ENCODE measurements at places on chromosomes 12 and 14.

DNA sequence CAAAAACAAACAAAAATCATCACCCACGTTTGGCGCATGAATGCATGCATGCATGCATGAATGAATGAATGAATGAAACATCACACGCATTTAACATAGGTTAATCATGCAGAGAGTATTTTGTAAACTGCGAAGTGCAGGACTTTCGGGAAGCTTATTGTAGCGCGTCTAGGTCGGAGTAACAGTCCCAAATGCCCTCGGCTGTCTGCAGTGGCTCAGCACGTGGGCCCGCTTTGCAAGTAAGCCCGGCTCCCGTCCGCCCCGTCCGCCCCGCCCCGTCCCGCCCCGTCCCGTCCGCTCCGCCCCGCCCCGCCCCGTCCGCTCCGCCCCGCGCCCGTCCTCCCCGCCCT, 263 bp upstream of the IFT81 start:
- no peak for DNase-seq

- no peak for DNase-seq
These were observed 203.2 kb downstream of the ZFP36L1 start for GRCh38 chr14:68589447-68590200.

- DNase-seq = no peak
These were observed 49.2 kb upstream of the DICER1 start for GRCh38 chr14:95206534-95206933.

DNA sequence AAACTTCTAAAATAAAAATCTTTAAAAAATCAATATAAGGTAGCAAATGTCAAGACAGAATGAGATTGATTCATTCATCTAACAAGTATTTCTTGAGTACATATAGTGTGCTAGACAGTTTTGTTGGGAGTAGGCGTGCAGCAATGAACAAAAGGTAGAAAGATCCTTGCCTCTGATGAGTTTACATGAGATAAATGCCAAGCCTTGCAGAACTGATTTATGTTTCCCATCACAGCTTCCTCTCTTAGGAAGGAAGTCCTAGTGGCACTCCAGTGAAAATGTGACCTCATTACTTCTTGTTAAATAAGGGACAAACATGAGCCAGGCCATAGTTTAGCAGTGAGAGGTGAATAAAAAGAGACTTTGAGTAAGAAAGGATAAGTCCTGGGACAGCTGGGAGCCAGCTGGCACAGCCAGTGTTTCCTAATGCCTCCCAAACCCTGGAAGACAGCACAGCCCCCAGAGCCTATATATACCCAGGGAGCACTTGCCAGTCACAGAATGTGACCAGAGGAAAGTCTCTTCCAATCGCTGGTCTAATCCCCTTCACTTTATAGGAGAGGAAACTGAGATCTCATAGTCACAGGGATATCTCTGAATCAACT, 4.7 kb upstream of the COCH start:
- no peak for DNase-seq

DNA sequence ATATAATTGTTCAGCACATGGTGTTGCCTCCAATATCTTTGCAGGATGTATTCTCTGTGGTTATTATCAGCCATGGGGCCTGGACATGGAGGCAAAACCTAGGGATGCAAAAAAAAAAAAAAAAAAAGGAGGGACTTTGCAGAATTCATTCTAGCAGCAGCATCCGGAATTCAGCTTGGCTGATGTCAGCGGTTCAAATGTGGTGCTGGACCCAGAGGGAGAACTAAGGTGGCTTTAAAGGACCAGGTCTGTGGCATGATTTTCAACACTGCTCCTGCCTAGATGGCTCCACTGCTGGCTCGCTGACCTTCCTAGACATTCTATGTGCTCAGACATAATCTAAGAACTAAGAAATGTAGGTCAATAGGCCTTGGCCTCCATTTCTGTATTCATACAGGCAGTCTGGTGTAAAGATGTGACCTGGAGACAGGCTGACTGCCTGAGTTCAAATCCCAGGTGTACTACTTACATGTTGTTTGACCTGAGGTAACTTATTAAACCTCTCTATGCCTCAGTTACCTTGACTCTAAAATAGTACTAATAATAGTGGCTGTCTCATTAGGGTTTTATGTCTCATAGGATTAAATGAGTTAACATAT, 108.6 kb downstream of the PPM1A start:
- DNase-seq = no peak

- no peak for DNase-seq
These were observed 85.0 kb upstream of the ARID2 start for GRCh38 chr12:45644541-45644940.

- no peak for DNase-seq
These were observed 108.6 kb upstream of the TTC7B start for GRCh38 chr14:90924621-90925340.

DNA sequence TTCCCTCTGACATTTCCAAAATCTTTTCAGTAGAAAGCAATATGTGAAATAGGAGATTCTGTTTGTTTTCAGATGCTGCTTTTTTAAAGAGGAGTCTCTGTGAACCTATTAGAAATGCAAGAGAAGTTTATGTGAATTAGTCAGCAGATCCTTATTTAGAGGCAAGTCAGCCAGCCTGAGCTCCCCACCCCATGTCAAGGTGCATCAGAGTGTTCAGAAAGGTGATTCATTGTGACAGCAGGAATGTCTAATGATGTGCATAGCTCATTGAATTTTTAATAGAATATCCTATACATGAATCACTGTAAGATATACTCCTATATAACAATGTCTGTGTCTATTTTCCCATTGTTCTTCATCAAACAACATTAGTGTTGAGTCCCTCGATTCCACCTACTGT, 1222.4 kb upstream of the USP15 start:
- no peak for DNase-seq

- DNase-seq = no peak
These were observed 36.1 kb upstream of the EVL start for GRCh38 chr14:100028990-100029677.

GRCh38 chr14:102779574-102780315, 2.5 kb downstream of the TRAF3 start:
- no peak for DNase-seq
